ENCODE measurements at places on chromosomes 13 and 19.

GRCh38 chr19:41303954-41304353 is 6.0 kb upstream of the CCDC97 start:
- no peak for DNase-seq

GRCh38 chr13:85312071-85312470 is 487.1 kb downstream of the SLITRK6 start:
- DNase-seq, result no peak

DNA sequence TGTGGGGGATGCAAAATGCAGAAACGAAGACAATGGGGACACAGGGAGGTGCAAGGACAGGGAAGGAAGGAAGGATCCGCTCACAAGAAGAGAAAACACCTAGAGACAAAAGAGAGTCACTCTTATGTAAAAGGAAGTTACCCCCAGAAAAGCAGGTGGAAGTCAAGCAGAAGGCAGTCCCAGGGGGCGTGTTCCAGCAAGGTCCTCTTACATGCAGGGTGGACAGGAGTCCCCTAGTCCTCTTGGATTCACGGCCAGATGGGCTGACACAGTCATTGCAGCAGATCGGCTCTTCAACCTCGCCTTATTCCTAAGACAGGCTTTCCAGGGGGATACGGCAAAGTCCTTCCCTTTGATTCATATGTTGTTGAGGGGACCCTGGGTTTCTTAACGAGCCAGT is 83.9 kb upstream of the SPATA13 start:
- DNase-seq, result no peak

- DNase-seq, result no peak
Measured at GRCh38 chr19:8185343-8186068, 23.7 kb upstream of the CERS4 start.

DNA sequence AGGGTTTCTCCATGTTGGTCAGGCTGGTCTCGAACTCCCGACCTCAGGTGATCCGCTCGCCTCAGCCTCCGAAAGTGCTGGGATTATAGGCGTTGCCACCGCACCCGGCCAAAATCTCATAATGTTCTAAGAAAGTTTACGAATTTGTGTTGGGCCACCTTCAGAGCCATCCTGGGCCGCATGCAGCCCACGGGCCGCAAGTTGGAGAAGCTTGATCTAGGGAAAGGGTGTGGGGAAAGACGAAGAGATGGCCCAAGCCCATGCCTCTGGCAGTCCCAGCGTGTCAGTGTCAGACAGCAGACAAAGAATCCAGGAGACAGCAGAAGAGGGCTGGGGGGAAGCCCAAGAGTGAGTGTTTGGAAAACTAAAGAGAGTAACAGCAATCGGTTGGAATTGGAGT is 17.3 kb upstream of the PNMA8C start:
- no peak for DNase-seq

- DNase-seq, result no peak
Measured at GRCh38 chr13:78679329-78679728, 20.4 kb upstream of the OBI1 start.
